LNCaP clone FGC (cell line): ENCODE measurements at places on chromosomes 1 and 21.
A peak's percentile ranks its signal among the peaks of the same experiment; 100 is the strongest.

- DNase-seq: no peak
Measured at GRCh38 chr1:240070188-240070587, 21.5 kb upstream of the FMN2 start.

DNA sequence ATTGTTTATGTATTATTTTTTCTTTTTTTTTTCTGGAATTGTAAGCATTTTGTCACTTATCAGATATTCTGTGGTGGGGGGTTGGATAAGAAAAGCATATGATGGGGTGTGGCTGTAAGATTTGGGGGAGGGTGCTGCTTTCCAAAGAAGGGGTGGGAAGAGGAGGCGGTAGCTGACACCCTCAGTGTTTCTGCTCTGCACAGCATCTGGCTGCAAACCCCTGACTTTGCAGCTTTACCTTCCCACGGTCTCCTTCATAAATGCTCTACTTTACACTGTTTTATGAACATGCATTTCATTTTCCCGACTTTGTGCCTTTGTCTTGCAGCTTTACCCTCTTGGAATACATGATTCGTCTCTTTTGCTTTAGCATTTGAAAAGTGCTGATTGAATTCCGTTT is 7.6 kb downstream of the FMN2 start:
- DNase-seq: no peak

- no peak for DNase-seq
Measured at GRCh38 chr1:117416546-117417125, 49.4 kb downstream of the MAN1A2 start.

GRCh38 chr1:188715566-188715965 is 1762.1 kb downstream of the BRINP3 start:
- DNase-seq: no peak

DNA sequence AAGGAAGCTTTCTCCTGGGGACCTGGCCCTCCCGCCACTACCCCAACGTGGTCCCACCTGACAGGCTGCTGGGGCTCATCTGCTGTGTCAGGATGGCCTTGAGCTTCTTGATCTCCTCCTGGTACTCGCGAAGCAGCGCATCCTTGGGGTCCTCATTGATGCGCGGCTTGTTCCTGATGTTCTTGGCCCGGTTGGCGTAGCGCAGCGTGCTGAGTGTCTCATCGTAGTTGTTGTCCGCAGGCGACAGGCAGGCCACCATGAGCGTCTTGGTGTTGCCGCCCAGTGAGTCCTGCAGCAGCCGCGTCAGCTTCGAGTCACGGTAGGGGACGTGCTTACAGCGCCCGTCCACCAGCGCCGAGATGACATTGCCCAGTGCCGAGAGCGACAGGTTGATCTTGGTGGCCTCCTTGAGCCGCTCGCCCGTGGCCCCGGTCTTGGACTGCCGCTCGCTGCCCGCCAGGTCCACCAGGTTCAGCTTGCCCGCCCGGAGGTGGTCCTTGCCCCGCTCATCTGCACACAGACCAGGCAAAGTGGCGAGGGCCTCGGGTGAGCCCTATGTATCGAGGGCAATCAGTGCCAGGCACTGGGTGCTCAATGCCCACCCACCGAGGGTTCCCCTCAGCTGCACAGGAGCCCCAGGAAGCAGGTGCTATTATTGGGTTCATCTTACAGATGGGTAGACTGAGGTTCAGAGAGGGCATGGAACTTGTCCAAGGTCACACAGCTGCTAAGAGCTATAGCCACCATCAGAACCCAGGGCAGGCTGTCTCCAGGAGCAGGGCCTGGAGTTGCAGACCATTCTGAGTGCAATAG is 13.2 kb downstream of the KIF17 start:
- DNase-seq: no peak

DNA sequence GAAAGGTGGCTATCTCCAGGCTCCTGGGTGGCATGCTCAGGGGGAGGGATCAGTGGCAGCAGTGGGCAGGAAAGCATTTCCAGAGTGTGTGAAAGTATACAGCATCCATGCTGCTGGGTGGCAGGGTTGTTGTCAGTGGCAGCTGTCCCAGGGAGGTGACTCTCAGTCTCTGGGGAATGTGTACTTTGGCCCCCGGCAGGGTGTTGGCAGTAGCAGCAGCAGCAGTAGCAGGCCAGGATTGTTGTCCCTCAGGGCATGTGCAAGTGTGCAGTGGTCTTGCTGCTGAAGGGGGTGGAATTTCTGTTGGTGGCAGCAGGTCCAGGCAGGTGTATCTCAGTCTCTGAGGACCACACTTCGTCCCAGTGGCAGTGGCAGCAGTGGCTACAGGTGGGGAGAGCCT is 71.7 kb upstream of the GUCA2B start:
- peak; percentile 78 for DNase-seq

- DNase-seq: peak; percentile 66
Measured at GRCh38 chr1:3313576-3313950, 140.9 kb upstream of the ARHGEF16 start.

DNA sequence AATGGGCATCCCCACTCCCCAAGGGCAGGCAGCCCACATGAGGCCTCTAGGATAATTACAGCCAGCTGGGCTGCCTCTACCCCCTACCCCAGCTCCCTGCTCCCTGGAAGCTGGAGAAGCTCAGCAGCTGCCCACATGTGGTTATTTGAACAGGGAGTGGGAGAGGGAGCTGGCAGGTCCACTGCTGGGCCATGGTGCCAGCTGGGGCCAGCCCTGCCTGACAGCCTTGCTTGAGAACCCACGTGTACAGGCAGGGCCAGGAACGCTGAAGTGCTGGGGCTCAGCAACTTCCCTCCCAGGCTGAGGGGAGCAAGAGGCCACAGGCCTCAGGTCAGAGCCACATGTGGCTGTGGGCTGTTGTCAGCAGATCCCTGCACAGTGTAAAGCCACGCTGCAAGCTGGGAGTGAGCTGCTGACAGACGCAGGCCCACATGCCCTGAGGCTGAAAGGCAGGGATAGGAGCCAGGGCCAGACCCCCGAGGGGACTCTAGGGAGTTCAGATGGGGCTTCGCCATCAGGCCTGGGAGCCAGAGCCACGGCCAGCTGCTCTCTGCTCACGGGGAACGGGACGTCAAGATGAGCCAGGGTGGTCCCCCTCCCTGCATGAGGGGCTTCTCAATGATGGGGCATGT is 129.0 kb downstream of the SYF2 start:
- no peak for DNase-seq

DNA sequence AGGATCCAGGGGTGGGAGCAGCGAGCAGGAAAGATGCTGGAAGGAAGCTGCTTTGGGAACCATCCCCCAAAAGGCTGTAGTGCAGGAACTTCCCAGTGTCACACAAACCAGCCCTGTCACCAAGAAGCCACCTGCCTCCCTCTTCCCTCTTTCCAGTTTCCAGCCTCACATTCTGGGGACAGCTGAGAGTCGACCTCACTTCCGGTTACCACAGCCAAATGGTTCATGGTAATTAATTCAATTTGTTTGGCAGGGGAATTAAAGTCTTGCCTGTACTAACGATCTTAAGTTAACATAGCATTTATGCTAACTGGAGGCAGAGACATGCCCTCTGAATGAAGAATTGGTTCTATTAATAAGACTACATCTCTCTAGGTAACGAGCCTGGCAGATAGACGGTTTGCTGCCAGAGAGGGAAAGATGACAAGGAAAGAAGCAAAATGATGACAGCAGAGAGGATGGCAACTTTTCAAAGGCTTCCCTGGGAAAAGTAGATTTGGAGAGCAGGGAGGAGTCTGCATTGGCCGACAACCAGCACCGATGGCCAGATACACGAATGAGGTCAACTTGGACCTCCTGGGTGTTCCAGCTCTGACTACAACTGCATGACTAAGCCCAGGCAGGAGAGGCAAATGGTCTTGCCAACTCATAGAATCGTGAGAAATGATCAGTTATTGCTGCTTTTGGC is 64.1 kb downstream of the TMCO4 start:
- DNase-seq: peak; percentile 65

DNA sequence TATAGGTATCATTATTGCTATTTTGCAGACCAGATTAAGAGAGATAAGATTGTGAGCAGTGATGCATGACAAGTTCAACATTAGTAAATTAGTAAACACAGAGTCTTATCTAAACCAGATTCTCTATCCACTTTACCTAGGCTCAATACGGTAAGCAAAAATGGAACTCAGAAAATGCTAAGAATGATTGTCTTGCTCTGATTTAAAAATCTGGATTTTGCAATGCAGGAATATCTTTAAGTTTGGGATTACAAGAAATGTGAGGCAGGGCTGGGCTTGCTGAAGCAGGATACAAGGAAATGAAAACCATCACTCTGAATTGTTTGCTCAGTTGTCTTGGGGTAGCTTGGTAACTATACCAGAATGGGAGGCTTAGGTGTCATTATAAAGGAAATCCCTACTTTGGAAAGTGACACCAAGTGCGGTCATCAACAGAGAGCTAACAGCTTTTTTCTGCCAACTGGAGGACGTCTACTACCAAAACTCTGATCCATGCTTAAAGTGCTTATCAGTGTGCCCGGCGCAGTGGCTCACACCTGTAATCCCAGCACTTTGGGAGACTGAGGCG is 332.7 kb upstream of the RUNX1 start:
- no peak for DNase-seq

DNA sequence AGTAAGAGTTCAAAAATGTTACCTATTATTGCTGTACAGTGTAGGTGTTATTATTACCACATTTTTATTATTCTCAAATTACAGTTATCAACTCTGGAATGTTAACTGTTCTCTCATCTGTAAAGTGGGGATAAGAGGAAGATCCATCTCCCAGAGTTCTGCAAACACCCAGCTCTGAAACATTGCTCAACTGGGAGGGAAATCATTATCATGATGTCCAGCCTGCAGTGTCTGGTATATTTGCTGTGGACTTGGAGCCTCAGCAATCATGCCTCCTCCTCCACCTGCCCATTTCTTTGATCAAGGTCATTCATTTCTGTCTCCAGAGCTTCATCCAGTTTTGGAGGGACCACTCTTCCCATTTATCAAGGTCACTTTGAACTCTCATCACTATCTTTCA is 39.4 kb downstream of the C8A start:
- no peak for DNase-seq

DNA sequence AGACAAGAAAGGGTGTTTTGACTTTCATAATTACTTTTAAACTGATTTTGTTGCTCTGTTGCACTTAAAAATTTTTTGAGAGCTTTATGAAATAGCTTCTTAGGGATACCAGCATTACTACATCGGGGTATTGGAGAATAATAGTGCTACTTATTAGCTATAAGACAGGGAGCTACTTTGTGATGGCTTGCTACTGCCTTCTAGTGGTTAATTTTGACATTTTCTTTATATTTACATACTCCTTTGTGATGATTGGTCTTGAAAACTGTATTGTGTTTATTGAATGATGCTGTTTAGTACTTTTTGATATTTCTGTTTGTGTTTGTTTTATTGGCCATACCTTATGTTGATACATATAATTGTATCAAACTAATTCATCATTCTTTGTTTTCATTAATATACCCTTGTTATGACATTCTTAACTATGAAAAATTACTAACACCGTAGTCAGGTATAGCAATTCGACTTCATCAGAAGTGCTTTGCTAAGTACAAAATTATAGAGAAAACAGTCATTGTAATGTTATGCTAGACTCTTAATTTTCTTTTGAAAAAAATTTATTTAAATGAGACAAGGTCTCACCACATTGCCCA is 85.5 kb downstream of the CLIC4 start:
- peak; percentile 27 for DNase-seq

GRCh38 chr1:23562137-23562876 is 3.0 kb upstream of the ID3 start:
- DNase-seq: peak; percentile 63

DNA sequence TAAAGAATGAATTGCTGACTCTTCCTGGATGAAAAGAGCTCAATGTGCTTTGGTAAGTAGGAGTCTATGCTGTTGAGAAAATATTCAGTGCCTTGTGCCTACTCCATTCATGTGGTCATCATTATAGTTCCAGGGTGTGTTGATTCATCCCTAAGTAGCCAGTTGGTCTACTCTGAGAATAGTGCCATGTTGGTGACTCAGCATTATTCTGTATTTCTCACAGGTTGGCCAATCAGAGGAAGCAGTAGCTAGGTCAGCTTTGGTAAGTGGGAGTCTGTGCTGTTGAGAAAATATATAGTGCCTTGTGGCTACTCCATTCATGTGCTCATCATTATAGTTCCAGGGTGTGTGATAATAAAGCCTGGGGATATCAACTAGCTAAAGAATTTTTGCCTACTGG is 397.3 kb downstream of the AGBL4 start:
- no peak for DNase-seq

GRCh38 chr1:2589431-2590232 is 3.1 kb downstream of the PRXL2B start:
- no peak for DNase-seq

- DNase-seq: no peak
Measured at GRCh38 chr1:54792686-54793282, 8.3 kb downstream of the TTC22 start.

DNA sequence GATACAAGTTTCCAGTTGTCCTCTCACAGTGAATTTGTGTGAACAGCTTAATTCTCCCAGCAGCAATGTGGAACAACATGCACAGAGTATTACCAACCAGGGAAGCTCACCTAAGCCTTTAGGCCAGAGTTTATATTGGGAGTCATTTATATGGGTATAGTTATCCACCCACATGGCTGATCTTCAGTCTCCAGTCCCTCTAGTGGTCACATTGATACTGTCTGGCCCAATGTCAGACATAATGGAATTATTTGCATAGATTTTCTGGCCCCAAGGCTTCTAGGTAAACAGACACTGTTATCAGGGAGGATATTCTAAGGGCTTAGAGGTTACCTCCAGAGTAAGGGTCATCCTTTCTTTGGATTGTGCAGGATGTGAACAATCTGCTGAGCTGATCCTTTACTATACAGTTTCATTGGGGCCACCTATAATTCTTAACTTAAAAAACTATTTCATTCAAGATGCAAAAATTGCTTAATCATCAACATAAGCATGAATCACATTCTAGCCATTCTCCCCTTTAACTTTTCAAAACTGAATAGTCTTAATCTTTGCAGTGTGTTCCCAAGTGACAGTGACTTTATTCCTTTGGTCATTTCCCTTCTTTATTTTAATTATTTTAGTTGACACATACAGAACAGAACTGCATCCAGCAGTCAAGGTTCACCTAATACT is 210.9 kb downstream of the LTN1 start:
- no peak for DNase-seq

DNA sequence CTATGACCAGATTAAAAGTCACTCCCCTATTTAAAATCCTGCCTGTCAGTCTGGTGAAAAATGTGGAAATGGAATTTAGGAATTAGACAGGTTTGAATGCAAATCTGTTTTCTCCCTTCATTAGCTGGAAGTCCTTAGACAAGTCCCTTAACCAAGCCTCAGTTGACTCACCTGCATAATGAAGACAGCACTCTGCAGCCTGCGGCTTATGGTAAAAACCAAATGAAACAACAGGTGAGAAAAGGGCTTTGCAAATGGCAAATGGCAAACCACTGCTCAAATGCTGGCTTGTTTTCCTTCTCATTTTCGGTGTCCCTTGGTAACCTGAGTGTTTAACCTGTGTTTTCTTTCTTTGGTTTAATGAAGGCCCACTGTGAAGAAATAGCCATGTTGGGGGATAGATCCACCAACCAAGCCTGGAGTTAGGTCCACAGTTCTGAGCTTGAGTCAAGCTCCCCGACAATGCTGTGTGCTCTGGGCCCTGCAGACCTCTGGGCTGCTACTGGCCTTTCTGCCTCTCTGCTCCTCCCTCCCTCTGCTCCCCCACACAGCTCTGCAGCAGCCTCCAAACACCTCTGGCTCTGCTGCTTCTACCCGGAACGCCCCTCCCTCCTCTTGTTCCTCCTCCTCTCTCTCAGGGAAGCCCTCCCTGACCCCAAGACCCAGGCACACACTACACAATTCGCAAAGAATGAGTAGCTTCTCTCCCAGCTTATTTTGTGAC is 641.8 kb downstream of the MATN1 start:
- DNase-seq: no peak

- peak; percentile 7 for DNase-seq
Measured at GRCh38 chr1:173255214-173255813, 48.2 kb upstream of the TNFSF4 start.
